ENCODE measurements at places on chromosomes 7 and 10.

DNA sequence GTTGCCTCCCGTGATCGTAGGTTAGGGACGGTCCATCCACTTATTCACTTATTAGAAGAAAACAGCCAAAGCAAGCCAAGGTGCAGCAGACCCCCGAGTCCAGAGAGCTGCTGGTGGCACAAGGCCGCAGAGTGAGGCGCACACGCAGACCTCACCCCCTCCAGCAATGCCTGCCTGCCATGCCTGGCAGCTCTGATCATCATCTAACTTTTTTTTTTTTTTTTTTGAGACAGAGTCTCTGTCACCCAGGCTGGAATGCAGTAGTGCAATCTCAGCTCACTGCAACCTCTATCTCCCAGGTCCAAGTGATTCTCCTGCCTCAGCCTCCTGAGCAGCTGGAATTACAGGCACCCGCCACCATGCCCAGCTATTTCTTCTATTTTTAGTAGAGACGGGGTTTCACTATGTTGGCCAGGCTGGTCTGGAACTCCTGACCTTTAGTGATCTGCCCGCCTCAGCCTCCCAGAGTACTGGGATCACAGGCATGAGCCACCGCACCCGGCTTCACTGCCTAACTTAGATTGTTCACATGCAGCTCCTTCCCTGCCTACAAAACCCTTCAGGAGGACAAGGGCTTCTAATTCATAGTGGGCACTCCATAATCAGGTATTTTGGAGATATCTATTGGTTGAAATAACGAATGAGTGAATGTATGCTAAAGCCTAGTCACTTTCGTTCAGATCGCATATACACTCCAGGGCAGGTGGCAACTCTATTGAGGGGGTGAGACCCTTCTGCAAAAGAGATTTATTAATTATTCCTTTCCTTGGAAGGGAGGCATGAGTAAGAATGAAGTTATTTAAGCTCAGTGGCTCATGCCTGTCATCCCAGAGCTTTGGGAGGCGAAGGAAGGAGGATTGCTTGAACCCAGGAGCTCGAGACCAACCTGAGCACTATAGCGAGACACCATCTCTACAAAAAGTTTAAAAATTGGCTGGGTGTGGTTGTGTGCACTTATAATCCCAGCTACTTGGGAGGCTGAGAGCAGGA lies 15.9 kb downstream of the TRIM56 start:
- DNase-seq: no peak

- no peak for DNase-seq
Observed at GRCh38 chr10:80373502-80373901, 16.9 kb downstream of the DYDC2 start.

GRCh38 chr10:74995806-74996205 lies 115.7 kb upstream of the SAMD8 start:
- no peak for DNase-seq

DNA sequence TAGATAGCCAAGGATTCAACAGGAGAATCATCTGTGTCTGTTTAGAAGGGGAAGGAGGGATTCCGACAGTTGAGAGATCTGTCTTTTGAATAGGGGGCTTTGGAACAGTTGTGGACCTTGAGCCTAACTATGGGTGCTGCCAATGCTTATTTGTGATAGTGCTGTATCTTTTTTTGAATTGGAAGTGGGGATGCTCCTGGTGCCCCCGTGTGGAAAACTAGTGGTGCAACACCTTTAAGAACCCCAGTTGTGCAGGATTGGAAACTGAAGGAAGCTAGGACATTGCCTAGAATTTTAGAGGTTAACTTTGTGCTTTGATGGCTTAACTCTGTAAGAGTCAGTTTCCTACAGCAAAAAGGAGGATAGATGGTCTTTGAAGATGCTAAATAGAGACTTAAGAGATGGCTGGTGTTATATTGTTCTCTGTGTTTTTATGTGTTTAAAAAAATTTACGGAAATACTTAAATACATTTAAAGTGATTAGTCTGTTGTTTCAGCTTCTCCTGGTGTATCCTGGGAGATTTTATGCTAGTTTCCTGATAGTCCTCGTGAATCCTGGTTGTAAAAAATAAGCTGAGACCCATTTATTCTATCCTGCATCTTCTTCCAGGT lies 69.3 kb downstream of the AP3M1 start:
- peak; percentile 56 for DNase-seq

DNA sequence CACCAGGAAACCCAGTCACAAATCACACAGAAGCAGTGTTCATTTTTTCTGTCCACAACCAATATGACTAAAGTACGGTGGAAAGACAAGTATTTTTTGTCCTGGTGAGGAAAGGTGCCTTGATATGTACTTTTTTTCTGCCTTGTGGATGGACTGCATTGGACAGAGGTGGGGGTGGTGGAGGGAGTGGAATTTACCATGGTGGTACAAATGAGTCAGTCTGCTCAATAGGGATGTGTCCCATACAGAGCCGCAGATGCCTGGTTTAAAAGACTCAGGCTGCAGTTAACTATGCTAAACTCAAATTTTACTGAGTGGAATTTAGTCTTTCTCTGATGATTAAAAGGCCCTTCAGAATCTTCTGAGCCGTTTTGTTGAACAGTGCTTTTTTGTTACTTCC lies 674.5 kb upstream of the GALNT17 start:
- DNase-seq: no peak

DNA sequence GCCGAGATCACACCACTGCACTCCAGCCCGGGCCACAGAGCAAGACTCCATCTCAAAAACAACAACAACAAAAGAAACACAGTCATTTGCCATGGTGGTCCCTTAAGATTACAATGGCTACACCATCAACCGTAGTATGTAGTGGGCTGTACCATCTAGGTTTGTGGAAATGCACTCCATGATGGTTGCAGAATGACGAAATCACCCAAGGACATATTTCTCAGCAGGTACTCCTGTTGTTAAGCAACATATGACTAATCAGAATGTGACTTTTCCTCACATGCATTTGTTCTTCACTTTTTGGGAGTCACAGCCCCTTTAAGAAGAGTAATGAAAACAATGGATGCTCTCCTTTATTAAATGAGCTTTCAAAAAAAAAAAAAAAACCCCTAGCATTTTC lies 11.0 kb downstream of the SVIL start:
- no peak for DNase-seq

DNA sequence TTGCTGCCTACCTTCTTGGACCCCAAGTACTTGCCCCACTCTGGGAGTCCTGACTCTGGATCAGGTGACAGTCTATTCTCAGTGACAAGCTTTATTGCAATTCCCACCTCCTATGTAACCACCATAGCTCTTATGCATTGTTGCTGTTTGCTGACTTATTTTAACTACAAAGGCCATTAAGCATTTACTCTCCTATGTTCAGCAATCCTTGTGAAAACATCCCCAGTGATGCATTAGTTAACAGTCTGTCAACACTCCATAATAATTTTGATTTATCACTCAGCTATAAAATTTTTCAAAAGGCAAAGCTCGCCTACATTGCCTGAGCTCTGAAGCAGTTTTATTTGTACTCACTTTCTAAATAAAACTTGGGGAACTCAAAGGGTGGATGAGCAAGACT lies 871.8 kb upstream of the SORCS1 start:
- no peak for DNase-seq

DNA sequence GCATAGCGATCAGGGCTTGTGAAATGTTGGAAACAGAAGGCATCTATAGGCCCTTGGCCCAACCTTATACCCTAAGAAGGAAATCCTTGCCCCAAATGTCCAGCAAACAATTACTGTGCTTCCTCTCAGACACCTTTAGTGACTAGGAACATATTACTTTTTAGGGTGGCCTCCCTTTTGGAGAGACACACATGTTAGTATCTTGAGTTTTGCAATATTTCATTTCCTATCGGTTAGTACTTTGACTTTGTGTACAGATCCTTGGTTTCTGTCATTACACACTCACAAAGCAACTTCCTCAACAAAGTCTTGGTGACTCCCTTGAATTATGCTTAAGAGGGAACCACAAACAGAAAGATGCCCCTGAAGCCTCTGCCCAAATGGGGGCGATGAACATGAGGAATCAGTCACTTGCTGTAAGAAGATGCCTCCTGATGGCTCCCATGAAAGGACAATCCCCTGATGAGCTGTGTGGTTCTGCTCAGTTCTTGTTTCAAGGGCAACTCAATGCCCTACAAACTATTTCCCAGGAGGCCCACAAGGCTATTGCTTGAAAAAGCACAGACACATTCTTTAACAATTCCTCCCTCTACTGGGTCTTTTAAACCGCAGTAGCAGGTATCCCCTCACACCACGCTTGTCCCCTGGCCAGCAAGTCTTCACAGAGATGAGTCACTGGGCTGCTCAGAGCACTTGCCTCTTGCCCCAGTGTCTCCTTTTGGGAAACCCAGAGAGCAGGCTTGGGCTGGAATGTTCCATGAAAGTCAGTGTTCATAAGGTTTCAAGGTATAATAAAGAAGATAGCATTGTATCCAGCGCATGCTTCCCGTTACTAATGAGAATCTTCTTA lies 196.2 kb downstream of the FANK1 start:
- no peak for DNase-seq

GRCh38 chr10:120989996-120990598 lies 138.9 kb downstream of the WDR11 start:
- DNase-seq: no peak

DNA sequence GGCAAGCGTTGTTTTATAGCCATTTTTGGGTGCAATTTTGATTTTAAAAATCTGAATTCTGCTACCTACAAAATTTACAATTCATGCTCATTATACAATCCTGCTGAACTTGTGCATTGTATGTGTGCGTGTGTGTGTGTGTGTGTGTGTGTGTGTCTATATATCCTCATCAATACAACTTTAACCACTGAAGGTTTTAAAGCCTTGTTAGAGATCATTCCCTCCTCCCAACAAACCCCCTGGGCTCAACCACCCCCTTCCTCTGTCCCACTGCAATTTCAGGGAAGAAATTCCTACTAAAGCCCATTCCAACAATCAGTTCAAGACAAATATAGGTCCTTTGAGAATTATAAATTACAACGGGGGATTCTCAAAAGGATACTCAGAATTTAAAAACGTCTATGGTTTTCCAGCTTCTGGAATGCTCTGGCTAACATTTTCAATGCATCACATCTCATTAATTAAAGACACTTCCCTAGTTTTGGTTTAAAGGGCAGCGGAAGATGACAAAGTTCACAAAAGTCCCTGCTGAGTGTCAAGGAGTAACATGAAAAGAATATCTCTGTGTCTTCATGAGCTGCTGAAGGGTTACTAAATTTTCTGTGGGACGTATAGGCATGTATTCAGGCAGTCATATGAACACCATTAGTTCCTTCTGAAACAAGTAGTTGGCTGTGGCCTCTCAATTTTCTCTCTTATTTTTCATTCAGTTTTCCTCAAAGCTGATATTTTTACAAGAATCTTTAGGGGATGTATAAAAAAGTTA lies 889 bp upstream of the SEMA3A start:
- DNase-seq: no peak

- DNase-seq: no peak
Observed at GRCh38 chr10:88881922-88882645, 2.0 kb downstream of the STAMBPL1 start.

- no peak for DNase-seq
Observed at GRCh38 chr7:152760854-152761748, 1.5 kb downstream of the ACTR3B start.

DNA sequence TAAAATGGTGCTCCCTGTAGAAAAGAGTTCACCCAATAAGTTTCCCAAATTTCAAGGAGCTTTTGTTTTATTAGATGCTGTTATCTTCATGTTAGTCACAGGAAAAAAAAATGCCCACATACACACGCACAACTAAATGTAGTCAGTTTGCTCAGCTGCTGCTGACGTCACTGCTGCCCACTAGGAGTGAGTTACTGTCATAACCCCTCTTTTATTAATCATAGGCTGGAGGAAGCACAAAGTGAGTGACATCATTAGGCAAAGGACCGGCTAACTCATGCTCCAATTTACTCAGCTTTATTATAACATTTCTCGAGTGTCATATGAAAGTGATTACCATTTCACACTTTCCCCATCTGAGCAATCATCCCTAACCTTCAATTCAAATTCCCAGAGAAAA lies 6.7 kb upstream of the INHBA start:
- no peak for DNase-seq

GRCh38 chr7:47713595-47713994 lies 131.7 kb upstream of the TNS3 start:
- no peak for DNase-seq

DNA sequence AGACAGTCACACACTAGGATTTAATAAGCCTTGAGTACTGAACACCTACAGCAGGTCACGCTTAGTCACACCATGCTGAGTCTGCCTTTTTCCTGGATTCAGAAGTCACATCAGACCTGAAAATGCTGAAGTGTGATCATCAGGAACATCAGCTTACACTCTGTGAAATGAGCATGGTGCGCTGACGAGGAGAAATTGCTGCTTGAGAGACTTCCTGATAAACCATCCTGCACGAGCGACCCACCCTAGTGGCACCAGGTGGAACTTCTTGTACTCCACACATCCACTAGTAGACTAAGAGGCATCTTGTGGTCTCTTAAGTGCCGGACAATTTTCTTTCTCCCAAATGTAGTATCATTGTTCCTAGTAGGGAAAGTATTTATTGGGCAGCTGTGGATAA lies 51.8 kb upstream of the MRLN start:
- DNase-seq: peak; percentile 13

DNA sequence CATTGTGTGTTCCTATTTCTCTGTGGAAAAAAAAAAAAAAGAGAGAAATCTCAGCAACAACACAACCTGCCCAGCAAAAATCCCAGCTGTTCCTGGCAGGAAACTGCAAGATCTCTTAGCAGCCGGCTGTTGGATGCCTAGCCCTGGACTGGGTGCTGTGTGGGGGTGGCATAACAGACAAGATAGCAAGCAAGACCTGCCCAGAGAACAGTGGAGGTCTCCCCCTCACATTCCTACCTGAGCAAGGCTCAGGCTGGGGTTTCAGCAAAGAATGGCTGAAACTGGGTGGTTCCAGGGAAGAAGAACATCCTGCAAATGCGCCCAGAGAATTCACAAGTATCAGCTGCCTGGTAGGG lies 248.8 kb upstream of the ZMIZ1 start:
- DNase-seq: no peak

DNA sequence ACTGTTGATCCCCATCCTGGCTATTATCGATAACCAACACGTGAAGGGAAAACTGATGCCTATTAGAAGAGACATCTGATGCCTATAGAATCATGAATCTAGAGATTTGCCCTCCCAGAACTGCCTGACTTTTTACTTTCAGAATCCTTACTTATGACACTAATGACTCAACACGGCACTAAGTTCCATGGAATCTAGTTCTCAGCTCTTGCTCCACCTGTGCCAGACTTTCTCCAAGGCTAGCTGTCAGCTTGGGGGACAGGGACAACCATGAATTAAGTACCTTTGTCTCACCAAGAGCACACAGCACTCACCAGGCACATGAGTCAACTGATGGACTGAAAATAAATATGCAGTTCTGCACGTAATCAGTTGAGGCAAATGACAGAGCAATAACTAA lies 184.2 kb downstream of the FRMD4A start:
- DNase-seq: no peak

- no peak for DNase-seq
Observed at GRCh38 chr7:5607951-5608656, 173.4 kb downstream of the RNF216 start.

- DNase-seq: no peak
Observed at GRCh38 chr10:132027423-132027983, 38.2 kb upstream of the JAKMIP3 start.

GRCh38 chr7:30330134-30331111 lies 46.0 kb downstream of the ZNRF2 start:
- DNase-seq: peak; percentile 51

GRCh38 chr10:110260746-110261477 lies 43.8 kb downstream of the SMNDC1 start:
- no peak for DNase-seq

GRCh38 chr10:76265441-76266113 lies 834.2 kb downstream of the LRMDA start:
- no peak for DNase-seq

Data from DND-41 (cell line).